ENCODE measurements at places on chromosomes 5 and 9.

DNA sequence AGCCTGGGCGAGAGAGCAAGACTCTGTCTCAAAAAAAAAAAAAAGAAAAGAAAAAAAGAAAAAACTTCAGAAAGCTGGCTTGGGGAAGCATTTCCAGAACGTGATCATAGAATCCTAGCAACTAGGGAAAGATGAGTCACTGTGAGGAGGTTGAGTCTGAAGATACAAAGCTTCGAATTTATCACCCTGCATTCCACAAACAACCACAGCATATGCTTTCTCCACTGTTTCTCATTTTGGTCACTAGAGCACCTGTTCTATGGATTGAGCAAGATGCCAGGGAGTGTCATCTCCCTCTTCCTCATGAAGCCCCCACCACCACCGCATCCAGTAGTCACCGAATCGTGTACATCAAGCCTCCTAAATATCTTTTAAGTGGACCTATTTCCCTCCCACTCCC, 37.9 kb downstream of the SEMA5A start:
- no peak for DNase-seq

DNA sequence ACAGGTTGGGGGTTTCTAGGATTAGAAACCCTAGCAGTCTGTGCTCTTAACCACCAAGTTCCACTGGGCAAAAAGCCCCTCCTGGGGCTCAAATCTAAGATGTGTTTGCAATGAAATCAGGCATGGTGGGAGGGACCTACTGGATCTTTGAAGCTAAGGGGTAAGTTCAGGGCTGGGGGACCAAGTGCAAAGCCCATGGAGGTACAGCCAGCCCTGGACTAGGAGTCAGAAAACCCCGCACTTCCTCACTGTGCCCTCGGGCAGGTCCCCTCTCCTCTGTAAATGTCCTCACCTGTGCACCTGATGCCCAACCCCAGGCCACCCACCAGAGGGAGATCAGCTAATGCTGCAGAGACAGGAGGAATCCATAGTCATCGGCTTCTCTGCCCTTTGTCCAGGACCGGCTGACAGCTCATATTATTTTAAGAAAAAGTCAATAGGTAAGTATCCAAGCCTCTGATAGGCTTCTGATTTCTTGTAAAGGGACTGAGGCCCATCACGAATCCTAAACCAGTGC, 138.3 kb downstream of the PAX5 start:
- DNase-seq = no peak

- no peak for DNase-seq
These were observed 1.3 kb downstream of the HAVCR2 start for GRCh38 chr5:157107508-157107907.

- DNase-seq = no peak
These were observed 2.1 kb downstream of the KIF12 start for GRCh38 chr9:114096866-114097612.

GRCh38 chr5:118692811-118693342, 295.5 kb downstream of the DTWD2 start:
- DNase-seq = no peak

DNA sequence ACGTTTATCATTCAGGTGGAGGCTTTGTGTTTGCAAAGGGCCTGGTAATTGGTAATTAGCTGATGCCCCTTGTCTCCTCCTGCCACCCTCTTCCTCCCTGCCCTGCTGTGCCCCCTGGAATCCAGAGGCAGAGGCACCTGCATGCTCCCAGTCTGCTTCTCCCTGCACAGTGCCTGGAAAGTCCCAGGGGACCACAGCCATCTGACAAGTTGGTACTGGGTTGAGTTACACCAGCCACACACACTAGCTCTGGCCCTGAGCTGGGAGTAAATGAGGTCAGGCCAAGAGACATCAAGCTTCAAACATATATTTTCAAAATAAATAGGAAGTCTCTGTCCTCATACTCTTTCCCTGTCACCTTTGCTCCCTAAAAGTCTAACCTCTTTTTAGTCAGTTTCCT, 56.3 kb downstream of the INSYN2B start:
- no peak for DNase-seq

GRCh38 chr9:137817236-137818200, 60.1 kb upstream of the CACNA1B start:
- no peak for DNase-seq

- no peak for DNase-seq
These were observed 95.3 kb upstream of the IER5L start for GRCh38 chr9:129273136-129273895.

DNA sequence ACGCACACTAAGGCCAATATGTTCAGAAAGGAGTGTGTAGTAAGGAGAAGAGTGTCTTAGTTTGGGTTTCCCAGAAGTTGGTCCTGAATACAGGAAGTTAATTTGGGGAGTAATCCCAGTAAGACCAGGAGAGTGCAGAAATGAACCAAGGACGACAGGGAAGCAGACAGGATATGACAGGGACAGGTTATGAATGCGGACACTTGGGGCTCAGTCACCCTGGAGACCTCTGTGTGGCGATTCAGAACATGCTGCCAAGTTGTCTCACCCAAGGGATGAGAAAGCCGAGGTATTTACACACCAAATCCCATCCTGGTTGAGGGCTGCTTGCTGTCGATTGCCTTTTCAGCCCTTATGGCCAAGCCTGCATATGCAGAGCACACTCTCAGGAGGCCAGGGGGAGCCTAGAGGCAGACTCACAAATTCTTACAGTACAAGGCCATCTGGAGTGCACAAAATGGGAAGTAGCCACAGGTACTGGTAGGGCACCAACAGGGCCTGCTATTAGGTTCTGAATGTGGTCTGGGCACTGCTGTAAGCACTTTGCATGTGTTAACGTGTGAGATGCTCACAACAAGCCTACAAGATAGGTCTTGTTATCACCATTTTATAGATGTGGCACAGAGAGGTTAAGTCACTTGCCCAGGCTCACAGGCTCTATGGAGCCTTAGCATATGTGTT, 233.1 kb upstream of the ANKRD55 start:
- DNase-seq = no peak

DNA sequence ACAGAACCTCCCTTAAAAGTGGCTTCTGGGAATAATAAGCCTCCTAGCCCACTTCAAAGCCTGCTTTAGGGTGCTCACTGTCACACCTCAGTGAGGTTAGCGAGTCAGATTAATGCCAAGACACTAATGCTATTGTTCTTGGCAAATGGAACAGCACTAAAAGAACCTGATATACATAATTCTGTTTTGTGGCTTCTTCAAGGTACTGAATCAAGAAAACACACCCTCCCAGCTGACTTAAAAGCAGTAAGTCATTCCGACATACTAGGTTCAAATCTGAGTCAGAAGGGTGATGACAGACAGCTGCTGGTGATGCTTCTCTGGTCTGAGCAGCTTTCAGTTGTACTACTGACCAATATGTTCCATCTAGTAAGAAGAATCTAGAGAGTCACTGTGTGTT, 121.6 kb downstream of the OXCT1 start:
- no peak for DNase-seq

DNA sequence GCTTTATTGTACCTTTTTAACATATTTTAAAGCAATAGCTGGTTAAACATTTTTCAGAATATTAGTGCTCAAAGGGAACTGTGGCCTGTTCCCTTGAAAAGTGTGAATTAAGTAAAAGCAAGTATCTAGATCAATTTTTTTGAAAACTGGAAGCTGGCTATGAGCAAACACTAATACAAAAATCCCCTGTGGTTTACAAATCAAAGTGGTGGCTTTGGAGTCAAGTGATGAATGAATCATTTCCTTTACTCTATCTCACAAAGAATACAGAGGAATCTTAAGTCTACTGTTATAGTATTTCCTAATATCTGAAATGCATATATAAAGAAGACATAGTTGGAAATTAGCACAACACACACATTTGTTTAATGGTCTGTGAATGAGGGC, 212.4 kb upstream of the C9orf72 start:
- DNase-seq = no peak

DNA sequence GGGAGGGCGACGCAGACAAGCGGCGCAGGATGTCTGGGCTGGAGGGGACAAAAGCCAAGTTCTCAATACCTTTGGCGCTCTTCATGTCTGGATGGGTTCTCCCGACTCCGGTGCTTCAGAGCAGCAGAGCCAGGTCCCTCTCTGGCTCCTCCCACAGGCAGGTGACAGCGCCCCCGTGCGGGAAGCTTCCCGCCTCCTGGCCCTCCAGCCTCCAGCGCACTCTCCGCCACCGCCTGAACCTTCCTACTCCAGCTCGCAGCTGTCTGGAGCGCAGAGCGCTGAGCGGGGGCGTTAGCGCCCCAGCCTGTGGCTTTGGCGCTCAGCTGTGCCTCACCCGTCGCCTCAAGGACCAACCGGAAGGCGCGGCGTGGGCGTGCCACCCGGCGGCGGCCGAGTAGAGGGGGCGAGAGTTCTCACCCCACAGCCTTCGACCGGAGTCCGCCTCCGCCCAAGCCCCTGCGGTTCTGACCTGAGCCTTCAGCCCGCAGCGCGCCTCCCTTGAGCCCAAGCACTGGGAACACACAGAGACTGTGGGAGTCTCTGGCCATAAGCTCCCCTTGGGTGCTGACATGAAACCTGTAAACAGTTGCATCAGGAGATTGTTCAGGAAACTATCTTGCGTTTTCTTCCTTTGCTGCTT, at the start of gene SLCO4C1:
Gene SLCO4C1, minus strand, starts transcription at position 107 of the 640 bp plus-strand sequence. Its CDS starts 22 bp downstream, at position 85.
- peak; percentile 24 for DNase-seq

- no peak for DNase-seq
These were observed 23.1 kb downstream of the IRF1 start for GRCh38 chr5:132467287-132467984.

DNA sequence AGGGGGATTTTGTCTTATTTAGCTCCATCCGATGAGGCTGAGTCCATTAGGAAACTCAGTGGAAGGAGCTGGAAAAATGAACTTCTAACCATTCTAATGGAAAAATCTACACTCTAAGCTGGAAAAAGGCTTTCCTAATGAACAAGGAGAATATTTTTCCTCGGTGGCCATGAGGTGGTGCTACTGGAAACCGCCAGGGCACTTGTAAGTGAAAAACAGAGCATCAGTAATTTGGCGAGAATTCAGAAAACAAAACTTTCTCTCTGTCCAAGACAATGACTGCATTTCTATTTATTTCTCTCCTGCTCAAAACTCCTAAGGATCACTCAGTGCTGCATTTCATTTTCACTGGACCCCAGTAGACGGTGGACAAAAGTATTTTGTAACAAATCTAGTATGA, 237.6 kb downstream of the TENT4A start:
- DNase-seq = no peak

GRCh38 chr5:96279801-96280542, 153.1 kb downstream of the PCSK1 start:
- DNase-seq = no peak

DNA sequence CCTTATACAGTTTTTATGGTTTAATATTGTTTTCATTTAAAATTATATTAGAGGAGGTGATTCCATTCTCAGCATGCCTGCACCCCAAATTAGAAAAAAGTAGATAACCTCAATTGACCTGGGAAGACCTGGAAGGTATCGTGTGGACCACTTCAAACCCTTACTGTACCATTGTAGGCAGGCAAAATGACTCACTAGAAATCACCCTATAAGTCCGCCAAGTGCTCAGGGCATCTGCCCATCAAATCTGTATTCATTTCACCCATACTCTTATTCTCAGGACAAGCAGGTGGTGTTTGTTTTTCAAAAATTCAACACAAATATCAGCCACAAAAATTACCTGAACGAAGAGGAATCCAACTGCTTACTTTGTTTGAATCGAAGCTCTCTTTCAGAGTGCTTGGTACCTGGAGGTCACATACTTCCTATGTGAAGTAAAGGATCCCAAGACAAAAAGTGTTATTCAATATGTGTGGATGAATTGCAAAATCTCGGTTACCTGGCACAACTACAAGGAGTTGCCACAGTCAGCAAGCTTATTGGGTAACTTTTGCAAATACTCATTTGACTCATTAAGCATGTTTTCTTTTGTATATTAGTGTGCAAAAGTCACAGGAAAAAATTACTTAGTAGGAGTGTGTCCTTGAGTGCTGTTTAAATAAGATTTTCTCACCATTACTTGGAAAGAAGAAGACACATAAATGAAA, 216.2 kb downstream of the ENC1 start:
- no peak for DNase-seq

- DNase-seq = no peak
These were observed 12.2 kb upstream of the ZNF367 start for GRCh38 chr9:96430377-96430776.

GRCh38 chr5:157047898-157048297, 11.0 kb downstream of the HAVCR1 start:
- DNase-seq = no peak

DNA sequence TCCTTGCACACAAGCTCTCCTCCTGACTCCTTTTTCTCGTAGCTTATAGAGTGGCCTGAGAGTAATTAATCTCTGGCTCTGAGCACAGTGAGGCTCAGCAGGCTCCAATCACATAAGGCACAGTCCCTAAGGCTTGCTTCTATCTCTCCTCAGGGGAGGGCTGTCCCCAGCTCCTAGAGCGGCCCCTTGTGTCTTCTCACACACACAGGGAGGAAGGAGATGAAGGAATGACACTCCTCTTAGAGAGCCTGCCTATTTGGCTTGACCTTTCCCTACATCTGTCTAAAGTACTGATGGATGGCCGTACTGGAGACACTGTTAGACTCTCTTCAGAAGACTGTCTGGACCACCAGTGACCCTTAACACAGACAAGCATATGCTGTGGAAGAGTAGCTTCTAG, 12.9 kb downstream of the TAS2R1 start:
- DNase-seq = no peak

DNA sequence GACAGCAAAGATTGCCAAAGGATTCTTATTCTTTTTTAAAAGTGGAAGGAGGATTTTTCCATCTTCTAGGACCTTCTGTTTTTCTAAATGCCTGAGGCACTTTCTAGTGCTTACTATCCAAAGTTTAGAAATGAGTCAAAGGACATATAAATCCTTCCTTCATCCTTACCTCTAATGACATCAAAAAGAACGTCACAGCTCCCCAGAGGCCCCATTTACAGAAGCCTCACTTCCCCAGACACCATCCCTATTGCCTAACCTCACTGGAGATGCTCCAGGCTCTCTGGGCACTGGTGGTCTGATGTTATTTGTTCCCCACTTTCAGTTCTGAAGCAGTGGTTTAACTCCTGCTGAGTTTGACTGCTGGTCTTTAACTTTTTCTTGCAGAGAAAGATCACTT, 504.3 kb downstream of the AGTPBP1 start:
- no peak for DNase-seq

DNA sequence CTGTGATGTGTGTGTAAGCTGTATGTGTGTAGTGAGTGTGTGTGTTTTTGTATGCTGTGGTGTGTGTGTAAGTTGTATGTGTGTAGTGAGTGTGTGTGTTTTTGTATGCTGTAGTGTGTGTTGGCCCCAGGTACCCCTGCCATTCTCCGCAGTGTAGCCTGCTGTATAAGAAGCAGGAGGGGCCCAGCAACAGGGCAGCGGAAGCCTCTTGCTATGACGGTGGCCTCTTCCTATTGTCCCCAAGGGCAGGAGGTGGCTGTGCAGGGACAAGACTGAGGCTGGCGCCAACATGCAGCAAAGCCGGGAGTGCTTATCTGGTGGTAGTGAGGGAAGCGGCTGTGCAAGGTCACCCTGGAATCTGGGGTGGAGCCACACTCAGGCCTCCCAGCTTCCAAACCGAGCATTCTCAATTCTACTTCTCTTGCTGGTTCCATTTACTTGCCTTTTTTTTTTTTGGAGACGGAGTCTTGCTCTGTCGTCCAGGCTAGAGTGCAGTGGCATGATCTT, 5.1 kb downstream of the SPAAR start:
- DNase-seq = no peak

GRCh38 chr5:58009754-58010153, 450.1 kb downstream of the PLK2 start:
- DNase-seq = no peak

GRCh38 chr5:138054206-138054605, 21.3 kb upstream of the FAM13B start:
- no peak for DNase-seq

- DNase-seq = no peak
These were observed 57.7 kb downstream of the AK8 start for GRCh38 chr9:132820169-132820944.

All from dorsolateral prefrontal cortex (tissue), 122 donors.